Thoracic aorta (tissue), 2 donors: ENCODE measurements at places on chromosomes 12 and 14.

- DNase-seq: no peak
Observed at GRCh38 chr12:62660756-62661155, 194.1 kb downstream of the MON2 start.

DNA sequence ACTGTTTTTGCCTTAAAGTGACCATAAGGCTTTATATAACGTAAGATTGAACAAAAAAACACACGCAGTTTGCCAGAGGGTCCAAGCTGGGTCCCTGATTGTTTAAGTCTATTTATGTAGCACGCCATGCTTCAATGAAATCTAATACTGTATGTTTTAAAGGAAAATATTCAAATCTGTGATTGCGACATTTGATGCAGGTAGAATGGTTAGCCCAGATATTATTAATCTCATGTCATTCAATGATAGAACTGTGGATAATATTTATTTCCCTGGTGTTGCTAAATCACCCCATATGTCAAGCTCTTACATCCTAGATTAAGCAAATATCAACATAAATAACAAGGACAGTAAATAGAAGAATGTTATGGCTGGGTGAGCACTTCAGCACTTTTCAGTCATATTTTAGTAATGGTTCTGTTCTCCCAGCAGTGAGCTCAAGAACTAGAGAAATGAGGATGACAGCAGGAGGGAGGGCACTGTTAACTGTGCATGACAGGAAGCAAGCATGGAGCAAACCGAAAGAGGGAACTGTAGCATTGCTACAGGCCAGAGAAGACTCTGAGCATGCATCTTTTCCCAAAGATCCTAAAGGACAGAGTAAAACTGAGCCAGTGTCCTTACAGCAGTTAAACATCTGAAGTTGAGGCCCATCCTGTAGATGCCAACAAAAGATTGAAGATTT lies 465.7 kb upstream of the MGAT4C start:
- DNase-seq: no peak

GRCh38 chr14:54767139-54767431 lies 135.5 kb downstream of the GCH1 start:
- no peak for DNase-seq

- DNase-seq: no peak
Observed at GRCh38 chr12:120266180-120266870, 795 bp upstream of the PXN start.

GRCh38 chr12:130803702-130804101 lies 35.3 kb downstream of the STX2 start:
- no peak for DNase-seq

DNA sequence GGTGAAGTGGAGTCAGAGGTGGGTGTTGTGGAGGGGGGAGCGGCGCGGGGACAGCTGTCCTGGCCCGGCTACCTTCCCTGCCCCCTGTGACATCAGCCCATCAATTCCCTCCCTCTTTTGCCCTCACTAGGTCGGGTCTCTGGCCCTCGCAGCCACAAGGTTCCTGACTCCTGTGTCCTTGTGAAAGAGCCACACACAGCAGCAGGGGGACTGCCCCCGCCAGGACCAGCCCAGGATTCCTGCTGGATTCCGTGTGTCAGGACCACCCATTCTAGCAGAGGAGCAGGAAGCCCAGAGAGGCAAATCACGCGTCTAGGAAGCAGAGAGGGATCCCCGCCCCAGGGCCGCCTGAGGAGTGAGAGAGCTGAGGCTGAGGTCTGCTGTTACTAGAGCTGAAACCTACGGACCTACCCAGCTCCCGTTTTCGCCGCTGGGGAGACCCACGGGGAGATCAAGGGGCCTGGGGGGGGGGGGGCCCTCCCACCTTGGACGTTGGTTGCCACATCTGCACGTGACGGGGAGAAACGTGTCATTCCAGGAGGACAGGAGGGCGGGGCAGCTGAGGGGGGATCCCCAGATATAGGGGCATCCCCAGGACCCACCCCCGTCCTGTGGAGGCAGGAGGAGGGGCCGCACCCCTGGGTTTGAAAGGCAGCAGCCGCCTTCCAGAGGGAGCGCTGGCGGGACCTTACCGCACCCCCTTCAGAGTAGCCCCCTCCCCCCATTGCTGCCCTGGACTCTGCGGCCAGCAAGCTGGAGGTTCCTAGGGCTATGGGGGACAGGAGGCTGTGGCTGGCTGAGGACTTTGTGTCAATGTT lies 12.5 kb upstream of the INF2 start:
- DNase-seq: no peak

DNA sequence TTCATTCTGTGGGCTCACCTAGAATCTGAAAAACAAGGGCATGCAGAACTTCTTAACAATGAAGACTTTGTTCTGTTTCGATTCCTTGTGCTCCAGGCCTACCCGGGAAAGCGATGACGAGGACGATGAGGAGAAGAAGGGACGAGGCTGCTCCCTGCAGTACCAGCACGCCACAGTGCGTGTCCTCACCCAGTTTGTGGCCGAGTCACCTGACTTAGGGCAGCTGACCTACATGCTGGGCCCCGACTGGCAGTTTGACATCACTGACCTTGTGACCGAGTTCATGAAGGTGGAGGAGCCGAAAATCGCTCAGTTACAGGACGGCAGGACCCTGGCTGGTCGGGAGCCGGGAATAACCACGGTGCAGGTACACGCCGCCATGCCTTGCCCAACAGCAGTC lies 585.4 kb downstream of the AACS start:
- no peak for DNase-seq

DNA sequence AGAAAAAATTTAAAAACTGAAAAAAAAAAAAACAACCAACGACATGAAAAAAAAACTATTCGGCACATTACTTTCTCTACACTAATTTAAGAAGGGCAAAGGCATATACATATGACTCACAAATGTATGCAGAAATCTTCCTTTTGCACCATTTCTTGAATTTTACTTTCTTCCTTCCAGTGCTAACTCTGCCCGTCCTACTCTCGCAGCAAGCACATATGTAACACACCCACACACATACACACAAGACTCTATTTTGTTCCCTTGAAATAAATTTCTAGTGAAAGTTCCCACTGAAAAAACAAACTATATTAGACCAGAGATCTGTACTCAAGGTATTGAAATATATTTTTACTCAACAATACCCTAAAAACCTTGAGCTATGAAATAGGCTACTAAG lies 14.6 kb downstream of the BTG1 start:
- DNase-seq: no peak

DNA sequence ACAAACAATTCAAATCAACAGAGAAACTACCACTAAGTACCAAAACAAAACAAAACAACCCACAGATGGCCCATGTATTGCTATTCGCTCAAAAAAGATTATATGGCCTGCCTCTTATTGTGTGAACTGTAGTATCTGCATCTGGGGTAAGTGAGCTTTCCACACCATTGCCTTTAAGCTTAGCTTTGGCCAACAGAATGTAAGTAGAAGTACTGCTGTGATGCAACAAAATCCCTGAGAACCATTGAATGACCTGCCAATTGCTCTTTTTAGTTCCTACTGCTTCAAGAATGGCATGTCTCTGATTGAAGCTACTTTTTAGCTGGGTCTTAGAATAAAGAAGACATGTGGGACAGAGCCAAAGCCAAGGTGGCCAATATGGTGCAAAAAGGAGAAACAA lies 32.5 kb downstream of the PPFIA2 start:
- DNase-seq: no peak

GRCh38 chr14:104103061-104103445 lies 17.6 kb downstream of the ASPG start:
- no peak for DNase-seq

DNA sequence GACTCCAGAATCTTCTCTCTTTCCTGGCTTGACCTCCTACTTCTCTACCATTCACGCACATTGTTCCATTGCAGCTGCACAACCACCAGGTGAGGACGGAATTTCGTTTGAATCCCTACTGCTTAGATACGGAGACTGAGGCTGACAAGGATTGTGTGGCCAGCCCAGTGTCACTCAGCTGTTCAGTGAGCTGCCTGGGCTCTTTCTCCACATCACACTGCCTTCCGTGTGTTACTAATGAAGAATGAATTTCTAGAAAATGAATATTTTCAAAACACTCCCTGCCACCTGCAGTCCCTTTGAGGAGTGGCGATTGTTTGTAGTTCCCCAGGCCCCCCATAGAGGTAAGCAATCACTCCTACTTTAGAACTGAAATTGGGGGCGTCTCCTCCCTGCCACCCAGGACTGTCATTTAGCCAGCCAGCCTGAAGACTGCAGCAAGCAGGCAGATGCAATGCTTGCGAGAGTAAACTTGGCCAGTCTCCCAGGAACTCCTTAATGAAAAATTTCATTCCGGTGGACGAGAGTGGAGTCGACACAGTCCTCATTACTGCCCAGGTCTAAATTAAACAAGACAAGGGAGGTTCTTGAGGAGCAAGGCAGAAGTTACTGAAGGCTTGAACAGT lies 239.7 kb downstream of the SLC41A2 start:
- DNase-seq: no peak

DNA sequence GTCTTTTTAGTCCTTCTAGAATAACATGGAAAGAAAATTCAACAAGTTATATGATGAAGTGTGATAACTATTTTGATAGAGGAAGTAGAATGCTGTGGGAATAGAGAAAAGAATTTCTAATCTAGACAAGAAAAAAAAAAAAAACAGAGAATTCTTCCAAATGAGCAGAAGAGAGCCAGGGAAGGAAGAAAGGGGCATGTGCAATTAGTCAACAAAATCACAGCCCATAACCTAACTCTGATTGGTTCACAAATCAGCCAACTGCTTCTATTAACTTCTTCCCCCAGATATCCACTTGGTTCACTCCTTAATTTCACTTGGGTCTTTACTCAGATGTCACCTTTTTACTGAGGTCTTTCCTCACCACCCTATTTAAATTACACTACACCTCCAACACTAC lies 69.5 kb downstream of the BTG1 start:
- DNase-seq: no peak

- DNase-seq: no peak
Observed at GRCh38 chr12:121537814-121538698, 42.8 kb downstream of the KDM2B start.

DNA sequence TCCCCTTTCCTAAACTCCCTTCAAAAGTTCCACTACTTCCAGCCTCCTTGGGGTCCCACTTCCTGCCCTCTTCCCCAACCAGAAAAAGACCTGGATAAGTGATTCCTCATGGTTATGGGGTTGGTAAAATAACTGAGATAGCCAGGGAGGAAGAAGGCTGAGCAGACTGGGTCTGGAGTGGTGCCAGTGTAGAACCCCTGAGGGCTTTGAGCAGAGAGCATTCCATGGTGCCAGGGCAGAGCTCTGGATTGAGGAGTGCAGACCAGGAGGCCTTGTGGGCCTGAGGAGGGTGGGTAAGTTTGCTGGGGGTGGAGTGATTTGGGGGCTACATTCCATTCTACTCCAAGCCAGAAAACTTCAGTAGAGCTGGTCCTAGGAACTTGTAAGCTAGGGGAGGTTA lies 9.5 kb upstream of the CISTR start:
- DNase-seq: no peak
